Globus pallidus (tissue), 1 donor: ENCODE measurements at places on chromosomes 4 and X.

GRCh38 chr4:161249779-161250440 is 913.9 kb downstream of the FSTL5 start:
- DNase-seq, result no peak

GRCh38 chrX:40010550-40011321 is 87.0 kb downstream of the BCOR start:
- no peak for DNase-seq

DNA sequence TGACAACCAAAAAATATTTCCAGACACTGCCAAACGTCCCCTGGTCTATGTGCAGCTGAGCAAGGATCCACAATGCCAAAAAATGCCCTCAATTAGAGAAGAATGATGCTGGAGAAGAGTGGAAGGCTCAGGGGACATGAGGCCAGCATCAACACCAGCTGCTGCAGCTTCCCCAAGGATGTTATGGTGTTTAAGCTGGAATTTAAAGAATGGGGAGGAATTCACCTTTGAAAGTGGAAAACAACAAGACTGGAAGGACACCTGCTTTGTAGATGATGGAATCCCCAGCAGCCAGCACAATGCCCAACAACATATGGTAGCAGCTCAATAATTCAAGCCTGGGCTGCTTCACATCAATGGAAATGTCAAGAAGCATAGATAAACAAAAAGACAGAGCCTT is 20.3 kb upstream of the SMPX start:
- no peak for DNase-seq

- no peak for DNase-seq
Observed at GRCh38 chrX:153305972-153306371, 15.6 kb downstream of the PNMA6F start.

- no peak for DNase-seq
Observed at GRCh38 chr4:120869613-120870278, 52.8 kb downstream of the PRDM5 start.

DNA sequence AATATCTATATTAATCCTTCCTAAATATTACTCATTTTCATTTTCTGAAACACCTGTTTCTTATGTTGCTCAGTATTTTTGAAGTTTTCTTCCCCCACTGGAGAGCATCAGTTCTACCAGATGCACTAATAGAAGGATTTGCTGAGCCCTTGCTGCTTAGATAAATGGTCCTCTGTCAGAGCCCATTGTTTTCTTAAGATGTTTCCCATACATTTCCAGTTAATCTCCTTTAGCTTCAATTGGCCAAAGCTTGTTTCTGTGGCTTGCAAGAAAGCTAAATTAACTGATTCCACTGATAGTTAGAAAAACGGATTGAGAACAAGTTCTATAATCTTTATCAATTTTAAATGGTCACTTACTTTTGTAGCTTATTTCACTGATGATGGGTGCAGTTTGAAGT is 1425.5 kb downstream of the PCDH18 start:
- no peak for DNase-seq

- DNase-seq, result no peak
Observed at GRCh38 chrX:13764281-13764680, 29.7 kb downstream of the OFD1 start.

GRCh38 chr4:173585876-173586572 is 56.0 kb upstream of the HAND2 start:
- DNase-seq, result no peak
